LNCaP clone FGC (cell line): ENCODE measurements at places on chromosomes 1 and 21.

- no peak for DNase-seq
These were observed 8.4 kb upstream of the NPHP4 start for GRCh38 chr1:6000444-6001288.

DNA sequence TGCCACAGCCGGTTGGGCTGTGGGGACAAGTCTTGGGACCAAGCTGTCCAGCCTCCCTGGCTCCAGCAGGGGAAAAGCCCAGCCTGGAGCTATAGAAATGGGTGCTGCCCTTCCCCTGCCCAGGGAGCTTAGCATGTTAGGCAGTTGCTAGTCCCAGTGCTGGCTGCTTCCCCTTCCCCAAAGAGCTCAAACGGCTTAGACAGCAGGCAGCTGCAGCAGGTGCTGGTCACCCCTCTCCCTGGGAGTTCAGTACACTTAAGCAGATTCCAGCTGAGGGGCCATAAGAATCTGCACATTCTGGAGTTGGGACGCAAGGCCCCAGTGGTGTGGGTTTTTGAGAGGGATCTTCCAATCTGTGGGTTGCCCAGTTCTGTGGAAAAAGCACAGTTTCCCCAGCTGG lies 11.1 kb upstream of the REG4 start:
- no peak for DNase-seq

GRCh38 chr1:98048244-98048643 lies 127.4 kb upstream of the DPYD start:
- DNase-seq = no peak

DNA sequence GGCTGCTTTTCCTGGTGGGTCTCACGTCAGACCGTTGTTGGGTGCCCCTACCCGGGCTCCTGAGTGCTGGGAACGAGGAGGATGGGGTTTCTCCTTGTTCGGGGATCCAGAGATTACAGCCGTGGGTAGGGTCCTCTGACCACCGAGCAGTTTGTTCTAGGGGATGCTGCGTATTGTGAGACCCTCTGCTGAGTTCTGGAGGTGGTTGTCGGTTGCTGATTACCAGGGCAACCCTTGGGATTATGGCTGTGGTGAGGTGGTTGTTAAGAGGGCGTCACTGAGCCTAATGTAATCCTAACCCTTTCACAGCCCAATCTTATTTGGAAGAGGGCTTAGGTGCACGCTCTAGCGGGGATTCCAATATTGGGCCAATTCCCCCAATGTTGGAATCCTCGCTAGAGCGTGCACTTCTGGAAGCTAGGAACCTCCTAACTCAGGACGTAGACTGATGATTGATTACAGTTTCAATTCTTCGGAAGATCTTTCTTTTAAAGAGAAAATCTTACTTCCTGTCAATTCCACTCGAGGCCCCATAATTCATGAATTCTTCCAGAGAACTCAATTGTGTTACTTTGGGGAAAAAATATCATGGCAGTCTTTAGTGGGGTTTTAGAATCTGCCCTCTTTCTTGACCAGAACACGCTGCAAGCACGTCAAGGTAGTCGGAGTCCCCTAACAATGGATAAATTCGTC lies 483 bp downstream of the TCEANC2 start:
- no peak for DNase-seq

DNA sequence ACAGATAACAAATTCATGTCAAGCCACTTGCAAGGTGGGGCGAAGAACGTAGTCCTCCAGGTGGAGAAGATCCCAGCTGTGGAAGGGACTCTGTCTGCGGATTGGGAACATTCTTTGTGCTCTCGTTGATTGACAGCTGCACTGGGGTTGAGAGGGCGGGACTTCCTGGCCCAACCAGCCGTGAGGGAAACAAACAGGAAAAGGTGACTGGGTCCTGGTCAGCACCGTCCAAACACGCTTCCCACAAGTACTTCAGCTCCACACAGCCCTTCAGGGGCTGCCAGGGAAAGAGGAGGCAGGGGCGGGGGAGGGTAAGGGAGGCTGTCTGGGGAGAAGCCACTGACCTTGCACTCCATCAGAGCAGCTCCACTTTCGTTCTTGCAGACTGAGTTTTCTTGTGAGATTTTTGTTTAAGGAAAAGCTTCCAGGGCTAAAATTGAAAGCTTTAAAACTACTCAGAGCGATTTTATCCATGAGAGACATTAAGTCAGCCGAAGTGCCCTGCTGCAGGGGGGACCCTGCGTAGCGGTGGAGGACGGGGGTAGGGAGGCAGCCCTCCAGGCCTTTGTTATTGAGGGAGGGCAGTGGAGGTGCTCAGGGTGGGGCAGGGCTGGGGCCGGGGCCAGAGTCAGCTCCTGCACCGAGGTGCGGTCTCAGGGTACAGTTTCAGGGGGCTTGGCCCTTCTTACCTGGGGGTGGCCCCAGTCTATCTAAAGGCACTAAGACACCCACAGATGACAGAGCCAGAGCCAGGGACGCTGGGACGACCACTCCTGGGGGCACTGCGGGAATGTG lies 21.6 kb upstream of the STUM start:
- DNase-seq = no peak

- no peak for DNase-seq
These were observed 12.0 kb downstream of the PPFIA4 start for GRCh38 chr1:203038217-203038741.

DNA sequence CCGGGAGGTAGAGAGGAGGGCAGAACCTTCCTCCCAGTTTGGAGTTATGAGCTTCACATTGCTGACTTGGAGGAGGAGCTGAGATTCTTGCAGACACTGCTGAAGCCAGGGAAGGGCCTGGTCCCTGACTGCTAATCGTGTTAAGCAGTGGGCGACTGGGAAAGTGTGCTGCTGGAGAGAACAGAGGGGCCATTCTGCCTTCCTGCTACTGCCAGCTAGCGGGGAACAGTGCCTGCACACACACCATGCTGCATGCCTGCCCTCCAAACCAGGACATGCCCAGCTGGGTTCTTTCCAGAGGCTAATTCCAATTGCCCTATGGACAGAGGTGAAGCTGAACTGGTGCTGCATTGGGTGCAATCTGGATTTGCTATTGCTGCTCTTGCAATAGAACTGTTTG lies 281.4 kb downstream of the AJAP1 start:
- DNase-seq = no peak

GRCh38 chr1:167095368-167095767 lies 1.5 kb downstream of the STYXL2 start:
- DNase-seq = peak; percentile 6

GRCh38 chr1:27427329-27427728 lies 34.9 kb downstream of the GPR3 start:
- no peak for DNase-seq

- no peak for DNase-seq
These were observed 20.7 kb downstream of the PPP1R15B start for GRCh38 chr1:204390751-204391466.

- DNase-seq = no peak
These were observed 16.8 kb upstream of the POGZ start for GRCh38 chr1:151476083-151476482.

DNA sequence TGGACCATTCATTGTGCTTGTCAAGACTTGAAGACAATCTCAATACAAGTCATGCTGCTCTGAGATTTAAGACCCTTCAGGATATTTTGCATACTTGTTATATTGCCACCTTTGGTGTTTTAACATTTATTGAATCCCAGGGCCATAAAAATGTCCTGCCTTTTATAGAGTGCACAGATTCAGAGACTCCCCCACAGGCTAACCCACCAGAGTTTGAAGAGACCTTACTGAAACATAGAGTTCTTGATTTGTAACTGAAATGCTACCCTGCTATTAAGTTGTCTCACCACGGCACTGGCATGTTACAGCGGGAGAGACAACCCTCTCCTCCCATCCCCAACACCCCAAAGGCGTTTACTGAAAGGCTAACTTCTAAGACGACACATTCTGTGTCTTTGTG lies 313.9 kb upstream of the USP24 start:
- no peak for DNase-seq

- no peak for DNase-seq
These were observed 3.3 kb downstream of the MGST3 start for GRCh38 chr1:165634154-165634921.

GRCh38 chr1:165647970-165648369 lies 16.9 kb downstream of the MGST3 start:
- no peak for DNase-seq

DNA sequence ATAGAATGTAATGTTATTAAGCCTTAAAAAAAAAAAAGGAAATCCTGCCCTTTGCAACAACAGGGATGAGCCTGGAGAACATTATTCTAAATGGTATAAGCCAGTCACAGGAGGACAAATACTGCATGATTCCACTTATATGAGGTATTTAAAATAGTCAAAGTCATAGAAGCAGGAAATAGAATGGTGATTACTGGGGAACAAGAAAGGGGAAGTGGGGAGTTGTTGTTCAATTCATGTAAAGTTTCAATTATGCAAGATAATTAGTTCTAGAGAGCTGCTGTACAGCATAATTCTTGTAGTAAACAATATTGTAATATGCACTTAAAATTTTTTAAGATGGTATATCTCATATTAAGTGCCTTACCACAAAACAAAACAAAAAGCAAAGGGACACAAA lies 13.2 kb downstream of the FCER1A start:
- no peak for DNase-seq

GRCh38 chr1:119266858-119267257 lies 101.7 kb upstream of the HAO2 start:
- DNase-seq = no peak

DNA sequence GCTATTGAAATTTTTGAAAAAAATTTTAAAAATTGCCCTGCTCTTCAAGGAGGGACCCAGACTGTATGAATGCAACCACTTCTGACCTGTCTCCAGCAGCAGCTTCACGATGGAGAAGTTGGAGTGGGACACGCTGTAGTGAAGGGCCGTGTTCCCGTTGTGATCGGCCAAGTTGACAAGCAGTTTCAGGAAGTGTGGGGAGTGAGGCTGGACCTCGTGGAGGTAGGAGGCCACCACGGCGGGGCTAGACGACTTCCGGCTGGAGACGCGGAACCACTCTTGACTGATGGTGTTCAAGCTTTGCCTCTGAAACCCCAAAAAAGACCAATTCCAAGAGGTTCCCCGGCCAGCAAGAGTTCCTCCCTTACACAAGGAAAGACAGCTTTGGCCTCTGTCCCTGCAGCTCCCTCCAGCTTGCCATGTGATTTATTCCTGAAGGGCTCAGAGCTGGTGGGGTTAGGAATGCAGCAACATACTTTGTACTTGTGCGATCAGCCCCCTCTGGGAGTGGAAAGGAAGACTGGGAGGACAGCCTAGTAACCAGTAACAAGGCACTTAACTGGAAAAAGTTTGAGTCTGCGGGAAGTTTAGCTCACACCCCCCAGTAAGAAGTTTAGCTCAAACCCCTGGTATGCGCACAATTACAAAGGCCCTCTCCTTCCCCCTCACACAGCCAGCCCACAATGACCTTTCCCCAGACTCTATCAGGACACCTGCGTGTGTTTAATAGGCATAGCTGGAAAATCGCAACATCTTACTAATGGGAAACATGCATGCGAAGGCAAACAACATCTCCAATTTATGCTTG lies 56.0 kb downstream of the KANK4 start:
- no peak for DNase-seq

GRCh38 chr1:161706113-161706481 lies 932 bp upstream of the FCRLA start:
- DNase-seq = no peak

DNA sequence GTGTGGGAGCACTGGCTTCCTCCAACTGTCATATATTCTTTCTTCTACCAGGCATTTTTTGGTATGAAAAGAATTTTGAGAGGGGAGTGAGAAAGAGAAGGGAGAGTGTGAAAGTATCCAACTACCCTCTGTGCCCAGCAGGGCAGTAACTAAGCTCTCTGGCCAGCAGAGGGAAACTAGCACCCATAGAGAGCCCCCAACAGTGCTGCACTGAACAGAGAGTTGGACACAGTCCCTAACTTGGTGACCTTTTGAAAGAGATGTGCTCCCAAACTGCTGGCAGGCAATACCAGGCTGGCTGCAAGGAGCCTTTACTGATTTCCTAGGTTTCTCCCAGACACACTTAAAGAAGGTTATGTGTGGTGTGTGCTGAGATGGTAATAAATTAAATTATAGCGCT lies 118.8 kb upstream of the PBX1 start:
- DNase-seq = no peak

DNA sequence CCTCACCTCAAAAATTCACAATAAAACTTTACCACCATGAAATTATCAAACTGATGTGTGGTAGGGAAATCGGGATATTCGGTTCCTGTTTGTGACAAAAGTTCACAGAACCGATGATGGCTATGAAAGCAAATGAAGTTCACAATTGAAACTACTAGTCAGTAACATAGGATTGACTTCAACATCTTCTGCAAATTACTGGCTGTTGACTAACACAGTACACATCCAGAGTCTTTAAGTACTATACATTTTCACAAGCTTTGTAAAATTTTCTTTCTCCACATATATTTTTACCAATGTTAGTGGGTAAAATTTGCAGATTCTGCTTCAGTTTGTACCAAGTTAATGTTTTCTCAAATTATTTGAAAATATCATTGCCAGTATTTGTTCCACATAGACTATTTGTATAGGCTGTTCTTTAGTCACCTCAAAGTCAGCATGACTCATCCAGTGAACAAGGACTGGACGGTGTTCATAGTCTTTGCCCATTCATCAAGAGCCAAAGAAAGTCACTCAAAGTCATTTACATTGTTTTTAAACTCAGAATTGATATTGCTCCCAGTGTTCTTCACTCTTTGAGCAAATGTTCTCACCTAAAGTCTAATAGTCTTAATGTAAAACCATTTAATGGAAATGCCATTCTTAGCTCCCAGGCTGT lies 213.4 kb downstream of the USP25 start:
- no peak for DNase-seq

GRCh38 chr1:211903490-211904245 lies 73.1 kb upstream of the LPGAT1 start:
- DNase-seq = no peak

DNA sequence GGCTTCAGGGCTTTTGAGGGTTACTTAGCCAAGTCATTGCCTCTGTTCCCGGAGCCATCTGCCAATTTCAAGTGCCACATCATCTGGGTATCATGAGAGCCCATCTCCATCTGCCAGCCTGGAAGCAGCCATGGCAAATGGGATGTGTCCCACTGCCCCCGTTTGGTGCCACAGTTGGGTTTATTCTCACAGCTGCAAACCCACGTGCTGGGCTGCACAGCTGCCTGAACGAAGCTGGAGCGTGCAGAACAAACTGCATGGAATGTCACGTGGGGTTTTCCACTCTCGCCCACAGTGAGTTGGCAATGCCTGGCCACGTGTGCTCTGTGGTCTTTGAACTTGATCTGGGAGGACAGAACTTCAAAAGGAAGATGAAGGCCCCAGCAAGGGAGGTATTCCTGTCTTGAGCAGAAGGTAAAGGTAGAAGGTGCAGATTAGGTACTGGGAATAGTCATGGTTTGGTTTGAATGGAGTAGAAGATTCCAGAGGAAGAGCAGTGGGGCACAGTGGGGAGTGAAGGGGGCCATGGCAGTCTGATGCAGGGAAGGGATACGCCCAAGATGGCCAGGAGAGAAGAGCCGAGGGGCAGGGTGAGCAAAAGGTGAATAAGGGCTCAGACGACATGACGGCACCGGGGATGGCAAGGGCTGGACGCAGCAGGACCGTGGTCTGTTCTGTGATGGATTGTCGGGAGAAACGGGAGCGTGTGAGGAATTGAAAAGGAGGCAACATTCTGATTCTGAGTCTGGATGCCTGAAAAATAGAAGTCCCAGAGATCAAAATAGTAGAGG lies 222.0 kb downstream of the KAZN start:
- no peak for DNase-seq
